ENCODE measurements at places on chromosomes 5 and 9.

GRCh38 chr5:14783691-14784090 is 87.9 kb downstream of the ANKH start:
- DNase-seq = no peak

DNA sequence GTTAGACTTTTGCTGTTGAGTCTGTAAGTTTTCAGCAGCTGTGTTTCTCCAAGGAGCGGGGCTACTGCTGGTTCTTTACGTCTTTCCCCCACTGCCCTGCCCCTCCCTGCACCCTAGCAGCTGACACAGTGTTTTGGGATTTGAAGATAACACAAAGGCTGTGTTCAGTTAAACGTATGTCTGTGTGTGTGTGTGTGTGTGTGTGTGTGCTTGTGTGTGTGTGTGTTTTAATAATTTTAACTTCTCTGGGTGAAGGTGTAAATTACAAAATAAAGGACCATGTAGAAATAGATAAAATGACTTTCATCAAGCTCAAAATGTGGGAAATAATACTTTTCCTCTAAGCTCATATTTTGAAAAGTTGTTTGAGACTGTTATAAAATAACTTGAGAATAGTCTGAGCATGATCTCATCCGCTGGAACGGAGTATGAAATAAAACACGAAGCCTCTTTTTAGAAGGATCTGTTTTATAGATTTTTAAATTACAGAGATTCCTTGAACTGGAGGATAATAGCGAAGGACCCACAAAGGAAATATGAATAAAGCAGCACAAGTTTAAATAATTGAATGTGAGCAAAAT is 10.9 kb downstream of the ABL1 start:
- DNase-seq = no peak

DNA sequence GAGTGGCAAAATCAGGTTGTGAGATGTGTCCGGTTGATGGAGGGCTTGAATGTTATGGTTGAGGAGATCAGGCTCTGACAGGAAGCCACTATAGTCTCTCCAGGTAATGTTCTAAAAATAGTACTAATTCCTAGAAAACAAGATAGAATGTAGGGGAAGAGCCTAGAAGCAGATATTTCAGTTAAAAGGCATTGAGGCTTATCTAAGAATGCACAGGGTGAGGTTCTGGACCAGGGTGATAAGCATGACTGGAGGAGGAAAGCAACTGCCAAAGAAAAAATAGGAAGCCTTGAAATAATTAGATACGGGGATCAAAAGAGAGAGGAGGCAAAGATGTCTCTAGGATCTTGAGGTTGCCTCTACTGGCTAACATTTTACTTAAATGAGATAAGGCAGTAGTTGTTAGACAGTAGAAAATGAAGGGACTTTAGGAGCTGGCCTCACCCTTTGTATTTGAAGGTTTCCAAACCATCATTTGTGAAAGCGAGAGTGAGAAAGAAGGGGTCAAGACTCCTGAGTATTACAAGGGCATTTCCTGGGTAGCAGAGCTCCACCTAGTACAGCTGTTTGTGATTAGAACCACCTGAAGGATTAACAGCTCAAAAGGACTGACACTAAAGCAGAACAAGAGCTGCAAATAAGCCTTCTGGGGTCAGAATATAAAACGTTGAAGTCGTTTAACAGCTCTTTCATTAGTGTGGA is 15.4 kb upstream of the ARL15 start:
- DNase-seq = no peak

DNA sequence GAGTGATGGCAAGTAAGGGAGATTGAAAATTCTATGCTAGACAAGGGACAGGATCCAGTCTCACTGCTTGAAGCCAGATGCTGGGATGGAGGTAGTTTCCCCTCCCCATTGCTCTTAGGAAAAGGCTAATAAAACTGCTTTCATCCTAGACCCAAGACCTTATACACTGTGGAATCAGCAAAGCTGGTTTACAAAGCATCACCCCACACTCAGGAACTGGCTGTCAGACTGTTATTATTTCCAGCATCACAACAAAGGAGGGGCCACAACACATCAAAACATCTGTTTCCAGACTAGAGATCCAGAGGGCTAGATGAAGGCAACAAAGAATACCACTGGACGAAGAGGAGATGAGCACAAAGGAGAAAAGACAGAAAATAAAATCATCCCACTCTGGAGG is 364.6 kb upstream of the PTGER4 start:
- no peak for DNase-seq

GRCh38 chr5:176935017-176935416 is 35.9 kb upstream of the HK3 start:
- DNase-seq = no peak

GRCh38 chr9:78939311-78940065 is 632.3 kb upstream of the TLE4 start:
- no peak for DNase-seq

GRCh38 chr5:172238334-172238733 is 44.4 kb downstream of the EFCAB9 start:
- DNase-seq = no peak

Data from stimulated activated CD8-positive, alpha-beta memory T cell treated with anti-CD3 and anti-CD28 coated beads, Interleukin-7, amount 100 ng/mL, for 1 hour (primary cell).